ENCODE measurements at places on chromosomes 1 and 21.

- no peak for DNase-seq
Observed at GRCh38 chr1:34885405-34886247, 26.1 kb upstream of the SMIM12 start.

GRCh38 chr1:31815752-31816500 is at the start of gene SPOCD1:
Gene SPOCD1 (minus strand): TSS chr1:31816022. CDS start chr1:31815333, 689 bp downstream.
- peak; percentile 68 for DNase-seq

DNA sequence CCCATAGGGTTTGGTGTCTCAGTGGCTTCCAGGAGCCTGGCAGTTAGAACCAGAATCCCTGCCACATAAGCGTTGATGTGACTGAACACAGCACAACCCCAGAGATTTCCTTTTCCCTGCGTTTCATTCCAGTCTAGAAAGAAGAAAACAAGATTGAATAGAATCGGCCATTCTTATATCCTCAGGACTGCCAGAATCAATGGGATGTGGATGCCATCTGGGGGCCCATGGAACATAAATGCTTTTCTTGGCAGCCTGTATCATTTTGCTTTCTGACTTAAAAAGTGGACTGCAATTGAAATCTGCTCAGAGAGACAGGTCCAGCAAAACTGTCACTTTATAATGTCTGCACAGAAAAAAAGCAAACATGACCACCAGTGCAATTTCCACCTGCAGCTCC is 80.3 kb downstream of the DISC1 start:
- DNase-seq = no peak

- no peak for DNase-seq
Observed at GRCh38 chr1:93081716-93082115, 2.6 kb downstream of the MTF2 start.

DNA sequence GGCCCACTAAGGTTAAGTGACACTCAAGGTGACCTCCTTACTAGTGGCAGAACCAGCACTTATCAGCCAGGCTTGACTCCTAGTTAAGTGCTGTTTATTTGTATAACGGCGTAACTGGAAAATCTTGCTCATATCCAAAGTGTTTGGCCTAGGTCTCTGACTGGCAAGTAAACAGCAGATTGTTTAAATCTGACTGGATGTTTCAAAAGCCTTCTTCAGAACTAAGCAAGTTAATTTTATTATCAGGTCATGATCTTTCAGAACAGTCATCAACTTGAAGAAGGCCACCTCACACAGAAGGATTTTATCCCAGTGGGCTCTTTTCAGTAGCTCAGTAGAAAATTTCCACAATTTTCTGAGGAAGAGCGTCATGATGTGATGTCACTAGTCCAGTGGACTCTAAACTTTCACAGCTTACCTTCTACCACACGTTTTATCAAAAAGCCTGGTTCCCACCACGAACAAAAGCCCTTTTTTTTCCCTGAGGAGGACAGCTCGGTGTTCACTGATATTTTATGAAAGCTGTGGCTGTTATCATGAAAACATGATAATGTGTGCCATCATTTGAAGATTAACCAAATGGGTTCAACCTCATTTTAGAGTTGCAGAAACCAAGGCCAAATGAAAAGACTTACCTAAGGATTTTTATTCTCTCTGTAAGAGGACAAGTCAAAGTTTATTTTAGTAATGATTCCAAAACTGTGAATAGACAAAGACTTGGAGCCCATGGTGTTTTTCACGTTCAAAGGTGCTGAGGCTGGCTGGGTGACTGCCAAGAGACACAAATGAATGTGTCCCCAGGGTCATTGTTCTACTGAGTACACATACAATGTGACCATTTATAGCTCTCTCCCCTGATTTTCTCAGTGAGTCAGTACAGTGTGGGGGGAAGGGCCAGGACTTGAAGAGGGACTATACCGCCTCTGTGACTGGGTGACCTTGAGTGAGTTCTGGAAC is 9.1 kb downstream of the SGIP1 start:
- no peak for DNase-seq

DNA sequence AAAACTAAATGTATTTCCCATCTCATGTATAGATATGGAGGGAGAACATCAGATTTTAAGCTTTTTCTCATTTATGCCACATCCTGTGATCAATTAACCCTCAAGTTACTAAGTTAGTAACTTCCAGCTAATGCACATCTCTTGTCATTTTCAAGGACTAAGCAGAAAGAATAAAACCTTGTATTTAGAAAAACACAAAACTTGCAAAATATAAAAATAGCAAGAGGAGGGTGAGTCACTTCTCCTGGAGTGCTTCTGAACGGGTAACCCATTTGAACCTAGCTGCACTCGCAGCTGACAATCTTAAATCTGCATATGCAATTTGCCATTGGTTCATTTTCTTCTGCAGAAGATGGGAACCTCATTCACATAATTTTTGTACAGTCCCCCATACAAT is 500.5 kb downstream of the SETD4 start:
- no peak for DNase-seq

- no peak for DNase-seq
Observed at GRCh38 chr1:84277343-84278059, 24.0 kb upstream of the SAMD13 start.

- DNase-seq = no peak
Observed at GRCh38 chr1:112971006-112971405, 15.0 kb upstream of the SLC16A1 start.

DNA sequence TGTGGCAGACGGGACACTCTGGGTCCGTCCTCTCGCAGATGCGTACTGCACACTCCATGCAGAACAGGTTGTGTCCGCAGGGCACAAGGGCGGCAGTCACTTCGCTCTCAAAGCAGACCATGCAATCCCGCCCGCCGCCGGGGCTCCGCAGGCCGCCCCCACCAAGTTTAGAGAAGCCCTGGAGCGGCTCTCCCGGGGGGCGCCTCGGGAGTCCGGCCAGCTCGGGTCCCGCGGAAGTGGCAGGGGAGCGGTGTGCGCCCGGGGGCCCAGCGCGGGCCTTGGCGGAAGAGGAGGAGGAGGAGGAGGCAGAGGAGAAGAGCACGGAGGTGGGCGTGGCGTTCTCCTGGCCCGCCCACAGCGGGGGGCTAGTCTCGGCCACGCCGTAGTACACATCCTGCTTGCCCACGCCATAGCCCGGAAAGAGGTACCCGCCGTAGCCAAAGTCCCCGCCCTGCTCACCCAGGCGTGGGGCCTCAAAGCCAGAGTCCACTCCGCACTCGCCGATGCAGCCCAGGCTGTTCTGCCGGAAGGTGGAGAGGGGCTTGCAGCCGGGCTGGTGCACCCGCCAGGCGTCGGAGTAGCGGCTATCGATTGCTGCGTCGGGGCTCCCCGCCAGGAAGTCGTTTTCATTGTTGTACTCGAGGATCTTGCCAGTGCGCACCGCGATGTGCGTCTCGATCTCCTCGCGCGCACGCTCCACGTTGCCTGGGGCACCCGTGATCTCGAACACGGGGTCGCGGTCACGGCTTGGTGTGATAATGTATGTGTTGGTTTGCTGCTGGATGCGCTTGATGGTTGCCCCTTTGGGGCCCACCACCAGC is 5.4 kb downstream of the MEX3A start:
- no peak for DNase-seq

DNA sequence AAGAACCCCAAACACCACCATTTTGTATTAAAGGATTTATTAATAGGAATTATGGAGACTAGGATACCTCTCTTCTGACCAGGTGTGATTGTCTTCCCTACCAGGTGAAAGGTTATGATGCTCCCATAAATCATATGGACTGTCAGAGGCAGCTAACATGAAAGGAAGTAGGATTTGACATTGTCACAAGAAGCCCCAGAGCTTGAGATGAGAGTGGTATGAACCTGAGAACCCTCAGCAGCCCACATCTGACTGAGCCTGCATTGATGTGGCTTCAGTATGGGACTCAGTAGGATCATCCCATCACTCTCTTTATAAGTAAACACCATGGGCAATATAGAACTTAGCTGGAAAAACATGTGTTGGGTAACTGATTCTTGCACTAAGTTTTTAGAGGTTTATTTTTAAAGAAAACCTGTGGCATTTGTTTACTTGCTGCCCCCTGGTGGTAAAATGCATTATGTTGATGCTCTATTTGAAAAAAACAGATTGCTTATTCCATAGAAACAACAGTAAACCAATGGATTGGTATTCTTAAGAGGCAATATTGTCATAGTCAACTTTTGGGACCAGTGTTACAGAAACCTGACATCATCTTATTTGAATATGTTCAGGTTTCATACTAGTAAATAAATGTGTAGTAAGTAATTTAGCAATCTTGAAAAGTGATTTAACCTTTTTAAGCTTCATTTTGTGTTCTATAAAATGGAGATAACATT is 16.6 kb upstream of the CACYBP start:
- no peak for DNase-seq

- DNase-seq = no peak
Observed at GRCh38 chr1:232017057-232017456, 390.5 kb downstream of the DISC1 start.

GRCh38 chr1:171576144-171576543 is 45.9 kb upstream of the MYOCOS start:
- no peak for DNase-seq

- no peak for DNase-seq
Observed at GRCh38 chr1:23930861-23931490, 17.8 kb upstream of the CNR2 start.

- no peak for DNase-seq
Observed at GRCh38 chr1:110645821-110646735, 28.7 kb downstream of the KCNA3 start.

- DNase-seq = no peak
Observed at GRCh38 chr1:59378621-59379370, 81.9 kb downstream of the FGGY start.

DNA sequence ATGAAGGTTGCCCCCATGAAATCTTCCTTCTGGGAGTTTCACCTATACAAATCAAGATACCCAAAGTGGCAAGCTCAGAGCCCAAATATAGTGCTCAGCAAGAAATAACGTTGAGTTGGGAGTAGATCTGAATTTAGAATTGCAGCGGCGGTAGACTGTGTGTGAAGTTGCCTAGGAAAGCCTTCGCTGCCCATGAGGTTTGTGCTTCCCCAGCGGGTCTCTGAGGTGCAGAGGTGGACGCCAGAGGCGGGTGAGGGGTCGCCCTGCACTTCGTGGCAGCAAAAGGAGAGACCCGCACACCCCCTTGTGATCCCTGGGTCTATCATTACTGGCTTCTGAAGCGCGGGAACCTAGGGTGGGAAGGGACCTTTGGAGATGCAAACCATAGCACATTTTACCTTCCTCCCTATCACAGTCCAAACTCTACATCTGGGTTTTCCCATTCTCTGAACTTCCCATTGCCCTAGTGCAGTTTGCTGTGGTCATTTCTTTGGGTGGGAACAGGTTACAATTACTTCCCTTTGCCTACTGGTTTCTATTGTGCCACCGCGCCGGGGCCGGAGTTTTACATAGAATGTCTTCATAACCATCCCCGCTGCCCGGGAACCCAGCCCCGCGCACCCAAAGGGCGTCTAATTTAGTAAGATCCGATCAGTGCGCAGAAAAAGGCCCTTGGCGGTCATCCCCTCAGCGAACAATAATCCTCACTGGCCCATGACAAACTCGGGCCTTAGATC is 5.2 kb downstream of the TBX15 start:
- DNase-seq = no peak

DNA sequence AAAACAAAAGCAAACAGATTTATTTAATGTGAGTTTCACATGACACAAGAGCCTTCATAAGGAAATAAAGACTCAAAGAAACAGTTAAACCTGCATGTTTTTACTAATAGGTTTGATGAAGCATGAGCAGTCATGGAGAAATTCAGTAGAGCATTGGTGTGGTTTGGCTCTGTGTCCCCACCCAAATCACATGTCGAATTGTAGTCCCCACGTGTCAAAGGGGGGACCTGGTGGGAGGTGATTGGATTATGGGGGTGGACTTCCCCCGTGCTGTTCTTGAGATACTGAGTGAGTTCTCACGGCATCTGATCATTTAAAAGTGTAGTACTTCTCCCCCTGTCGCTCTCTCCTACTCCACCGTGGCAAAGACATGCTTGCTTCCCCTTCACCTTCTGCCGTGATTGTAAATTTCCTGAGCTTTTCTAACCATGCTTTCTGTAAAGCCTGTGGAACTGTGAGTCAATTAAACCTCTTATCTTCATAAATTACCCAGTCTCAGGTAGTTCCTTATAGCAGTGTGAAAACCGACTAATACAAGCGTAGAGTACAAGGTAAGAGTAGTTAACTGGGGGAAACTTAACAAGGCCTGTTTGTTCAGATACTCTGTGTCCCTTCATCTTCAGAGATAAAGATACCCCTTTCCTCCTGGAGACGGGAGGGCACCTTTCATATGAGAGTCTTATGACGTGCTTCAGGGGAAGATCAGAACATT is 354.8 kb downstream of the SIPA1L2 start:
- no peak for DNase-seq

GRCh38 chr1:119981986-119982815 is 85.9 kb upstream of the ADAM30 start:
- DNase-seq = no peak

DNA sequence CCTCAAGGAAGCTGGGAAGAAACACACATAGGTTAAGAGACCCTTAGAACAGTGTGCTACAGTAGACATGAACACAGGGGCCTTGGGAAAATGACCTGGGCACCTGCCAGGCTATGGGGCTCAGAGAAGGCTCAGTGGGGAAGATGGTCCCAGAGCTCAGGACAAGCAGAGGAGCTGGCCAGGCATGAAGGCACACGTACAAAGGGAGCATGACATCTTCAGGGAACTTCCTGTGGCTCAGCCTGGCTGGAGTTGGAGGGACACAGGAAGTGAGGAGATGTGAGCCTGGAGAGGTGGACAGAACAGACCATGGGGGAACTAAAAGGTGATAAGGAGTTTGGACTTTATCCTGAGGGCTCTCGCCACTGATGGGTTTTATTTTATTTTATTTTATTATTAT is 3.8 kb upstream of the SLC50A1 start:
- no peak for DNase-seq

DNA sequence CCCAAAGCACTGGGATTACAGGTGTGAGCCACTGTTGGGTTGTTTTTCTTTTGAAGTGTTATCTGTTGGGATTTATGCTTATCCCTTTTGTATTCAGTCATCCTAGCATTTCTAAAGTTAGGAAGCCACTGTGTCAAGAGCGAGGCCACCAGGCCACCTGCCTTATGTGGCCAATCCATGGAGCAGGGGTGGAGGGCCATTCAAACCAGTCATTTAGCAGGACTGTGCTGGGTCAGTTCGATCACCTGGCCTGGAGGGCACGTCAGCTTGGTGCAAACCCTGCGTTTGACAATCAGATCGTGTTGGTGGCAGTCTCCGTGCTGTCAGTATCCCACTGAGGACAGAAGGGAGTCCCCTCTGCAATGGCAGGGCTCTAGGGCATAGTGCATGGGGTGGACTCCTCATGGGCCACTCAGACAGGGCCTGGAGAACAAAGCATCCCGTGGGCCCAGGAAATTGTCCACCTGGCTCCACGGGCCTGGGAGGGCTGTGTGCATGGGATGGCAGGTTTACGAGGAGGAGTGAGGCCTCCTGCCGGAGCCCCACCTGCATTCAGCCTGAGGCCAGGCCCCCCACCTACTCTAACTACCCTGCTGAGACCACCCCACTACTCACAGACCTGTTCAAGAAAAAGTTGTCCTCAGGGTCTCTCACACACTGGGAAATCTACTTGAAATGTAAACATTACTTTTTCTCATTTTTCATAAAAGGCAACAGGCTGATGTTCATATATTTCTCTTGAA is 242.3 kb downstream of the SDCCAG8 start:
- no peak for DNase-seq

GRCh38 chr1:242349636-242350035 is 174.9 kb downstream of the PLD5 start:
- no peak for DNase-seq
